ENCODE measurements at places on chromosomes 2 and 18. TPM values are rescaled to one million over a fixed set of nuclear protein-coding genes. Genes with fewer than 3 reads are reported as not detected.
A peak's percentile ranks its signal among the peaks of the same experiment; 100 is the strongest.

GRCh38 chr2:199220920-199221319 lies 236.8 kb downstream of the SATB2 start:
- no peak for DNase-seq

GRCh38 chr2:167331636-167332232 lies 443.5 kb downstream of the XIRP2 start:
- DNase-seq: no peak

GRCh38 chr2:131031431-131031841 lies 61.8 kb downstream of the FAM168B start:
- DNase-seq: no peak

GRCh38 chr18:36203360-36203895 lies 16.1 kb downstream of the MOCOS start:
- no peak for DNase-seq

- DNase-seq: peak; percentile 31
These were observed 156.7 kb downstream of the EVA1A start for GRCh38 chr2:75403991-75404428.

DNA sequence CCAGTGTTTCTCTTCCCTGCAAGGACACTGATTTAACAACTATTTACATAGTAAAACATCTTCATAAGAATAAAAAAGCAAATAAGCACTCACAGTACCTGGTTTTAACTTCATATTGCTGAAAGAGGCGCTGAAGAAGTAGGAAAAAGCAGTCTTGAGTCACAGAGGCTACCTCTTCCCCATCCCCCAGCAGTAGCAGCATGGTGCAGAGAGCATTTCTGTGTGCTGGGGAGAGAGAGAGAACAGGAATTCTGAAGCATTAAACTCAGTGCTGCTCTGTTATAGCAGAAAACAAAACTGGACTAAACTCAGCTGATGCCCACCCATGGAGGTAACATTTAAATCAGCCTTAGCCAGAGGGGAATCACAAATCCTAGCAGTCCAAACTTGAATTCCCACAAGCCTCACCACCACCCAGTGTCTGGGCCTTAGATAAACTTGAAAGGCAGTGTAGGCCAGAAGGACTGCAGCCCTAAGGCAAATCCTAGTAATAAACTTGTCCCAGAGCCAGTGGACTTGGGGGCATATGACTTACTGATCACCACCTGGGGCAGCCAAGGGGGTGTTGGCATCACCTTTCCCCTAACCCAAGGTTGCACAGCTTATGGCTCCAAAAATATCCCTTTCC lies 321.8 kb upstream of the CWC22 start:
- DNase-seq: no peak

NABP1 gene
- total RNA-seq: 107 TPM

ARHGEF33 gene
- 0.53 TPM for total RNA-seq

CTNNA2 gene
- not detected for total RNA-seq

GALNT1 gene
- total RNA-seq: 27.9 TPM

Data from CD4-positive, alpha-beta memory T cell (primary cell).